ENCODE measurements at places on chromosomes 1 and 21. TPM values are rescaled to one million over a fixed set of nuclear protein-coding genes. Genes with fewer than 3 reads are reported as not detected.

Gene PCAT6
- total RNA-seq = not detected

Gene TRIM67
- total RNA-seq = 0.63 TPM

Gene ERO1B
- total RNA-seq = 11.9 TPM

Gene THRAP3
- total RNA-seq = 105 TPM

Gene OR6N1
- total RNA-seq = not detected

Gene SCAF4
- total RNA-seq = 13.3 TPM

- DNase-seq = no peak
Measured at GRCh38 chr1:37410105-37410504, 64.3 kb upstream of the ZC3H12A start.

DNA sequence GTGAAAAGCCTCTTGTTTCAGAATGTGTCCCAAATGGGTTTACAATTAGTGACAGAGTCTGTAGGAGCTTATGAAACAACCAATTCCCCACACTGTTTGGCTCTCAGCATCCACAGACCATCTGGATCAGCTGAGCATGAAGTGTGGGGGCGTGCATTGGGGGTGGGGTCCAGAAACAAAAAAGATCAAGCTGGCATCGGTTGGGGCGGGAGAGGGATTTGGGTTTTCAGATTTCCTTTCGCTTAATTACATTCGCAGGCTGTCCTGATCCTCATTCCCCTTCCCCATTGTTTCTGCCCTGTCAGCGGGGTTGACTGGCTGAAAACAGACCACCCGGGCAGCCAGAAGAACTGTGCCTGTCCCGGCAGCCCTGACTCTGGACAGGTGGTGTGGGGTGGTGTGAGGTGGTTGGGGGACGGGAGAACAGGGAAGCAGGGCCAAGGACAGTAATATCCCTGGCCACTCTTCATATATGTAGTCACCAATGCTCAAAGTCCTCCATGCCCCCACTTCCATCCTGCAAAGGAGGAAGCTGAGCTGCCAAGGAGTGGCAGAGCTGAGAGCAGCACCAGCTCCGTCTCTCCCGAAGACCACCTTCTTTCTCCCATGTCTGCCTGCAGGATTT, 92.0 kb downstream of the IER5 start:
- DNase-seq = no peak

- no peak for DNase-seq
Measured at GRCh38 chr1:165598676-165599059, 32.4 kb upstream of the MGST3 start.

GRCh38 chr21:14244911-14245310, 29.0 kb downstream of the RBM11 start:
- no peak for DNase-seq

DNA sequence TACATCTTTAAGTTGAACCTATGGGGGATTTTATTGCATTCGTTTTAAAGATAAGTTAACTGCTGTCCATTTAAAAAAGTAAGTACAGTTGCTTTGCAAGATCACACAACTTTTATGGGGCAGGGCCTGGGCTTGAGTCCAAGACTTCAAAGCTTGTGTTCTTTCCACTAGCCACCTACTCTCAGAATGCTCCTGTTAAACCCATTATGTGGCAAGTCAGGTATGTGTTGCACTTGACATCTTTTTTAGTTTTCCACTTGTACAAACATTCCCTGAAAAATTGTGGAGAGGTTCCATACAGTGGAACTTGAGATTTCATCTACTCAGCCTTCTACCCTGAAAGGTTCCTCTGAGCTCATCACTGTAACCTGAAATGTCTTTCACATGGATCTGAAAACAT, 235.5 kb upstream of the SGIP1 start:
- no peak for DNase-seq

- no peak for DNase-seq
Measured at GRCh38 chr1:61330018-61330417, 247.7 kb downstream of the NFIA start.

GRCh38 chr1:226001963-226002666, 3.0 kb upstream of the SDE2 start:
- no peak for DNase-seq

DNA sequence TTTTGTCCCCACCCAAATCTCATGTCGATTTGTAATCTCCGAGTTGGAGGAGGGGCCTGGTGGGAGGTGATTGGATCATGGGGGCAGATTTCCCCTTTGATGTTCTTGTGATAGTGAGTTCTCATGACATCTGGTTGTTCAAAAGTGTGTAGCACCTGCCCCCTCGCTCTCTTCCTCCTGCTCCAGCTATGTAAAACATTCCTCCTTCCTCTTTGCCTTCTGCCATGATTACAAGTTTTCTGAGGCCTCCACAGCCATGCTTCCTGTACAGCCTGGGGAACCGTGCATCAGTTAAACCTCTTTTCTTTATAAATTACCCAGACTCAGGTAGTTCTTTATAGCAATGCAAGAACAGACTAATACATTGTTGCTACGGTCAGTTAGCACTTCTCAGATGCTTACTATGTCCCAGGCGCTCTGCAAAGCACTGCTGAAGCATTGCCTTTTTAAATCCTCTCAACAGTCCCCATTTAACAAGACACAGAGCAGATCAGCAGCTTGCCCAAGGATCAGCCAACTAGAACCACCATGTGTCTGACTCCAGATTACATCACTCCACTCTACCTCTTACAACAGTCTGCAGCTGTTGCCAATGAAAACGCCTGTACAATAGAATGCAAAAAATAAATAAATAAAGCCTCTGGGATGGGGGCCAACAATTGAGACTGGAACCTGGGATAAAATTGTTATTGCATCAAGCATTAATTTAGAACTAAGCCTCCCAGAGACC, 52.4 kb upstream of the USP1 start:
- DNase-seq = peak; percentile 90

DNA sequence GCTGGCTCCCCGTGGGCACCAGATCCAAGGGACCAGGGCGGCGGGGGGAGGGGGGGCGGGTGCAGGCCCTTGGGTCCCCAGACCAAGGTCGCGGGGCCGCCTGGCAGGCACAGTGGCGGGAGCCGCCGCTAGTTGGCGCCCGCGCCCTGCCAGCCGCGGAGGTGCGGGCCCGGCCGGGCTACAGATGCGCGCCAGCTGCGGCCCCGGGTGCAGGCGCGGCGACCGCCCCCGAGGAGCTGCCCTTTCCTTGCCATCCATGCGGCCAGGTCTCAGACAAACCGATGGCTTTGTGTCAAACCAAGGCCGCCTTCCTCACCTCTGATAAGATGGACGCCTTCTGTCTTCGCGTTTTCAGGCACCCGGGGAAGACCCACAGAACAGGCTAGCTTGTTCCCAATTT, 2.2 kb upstream of the RUNX3 start:
- no peak for DNase-seq

DNA sequence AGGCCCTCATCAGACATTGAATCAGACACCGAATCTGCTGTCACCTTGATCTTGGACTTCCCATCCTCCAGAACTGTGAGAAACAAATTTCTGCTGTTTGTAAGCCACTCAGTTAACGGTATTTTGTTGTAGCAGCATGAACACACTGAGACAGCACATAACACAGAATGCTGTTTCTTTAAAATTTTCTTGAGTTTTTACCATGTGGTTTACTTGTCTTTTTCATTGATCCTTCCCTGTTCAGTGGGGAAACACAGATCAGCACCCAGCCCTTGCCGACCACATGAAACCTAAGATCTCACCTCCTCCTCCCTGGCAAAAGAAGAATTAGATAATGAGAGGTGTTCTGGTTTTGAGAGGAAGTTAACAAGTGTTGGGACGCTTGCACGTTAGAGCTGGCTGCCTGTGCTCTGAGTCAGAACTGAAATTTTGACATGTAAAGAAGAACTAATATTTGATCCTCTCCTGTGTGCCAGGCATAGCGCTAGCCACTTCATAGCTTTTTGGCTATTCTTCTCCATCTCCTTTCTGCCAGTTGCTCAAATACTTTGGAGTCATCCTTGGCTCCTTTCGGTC, 179.6 kb downstream of the DHRS3 start:
- DNase-seq = no peak

- DNase-seq = no peak
Measured at GRCh38 chr1:119822406-119822805, 11.1 kb upstream of the REG4 start.

DNA sequence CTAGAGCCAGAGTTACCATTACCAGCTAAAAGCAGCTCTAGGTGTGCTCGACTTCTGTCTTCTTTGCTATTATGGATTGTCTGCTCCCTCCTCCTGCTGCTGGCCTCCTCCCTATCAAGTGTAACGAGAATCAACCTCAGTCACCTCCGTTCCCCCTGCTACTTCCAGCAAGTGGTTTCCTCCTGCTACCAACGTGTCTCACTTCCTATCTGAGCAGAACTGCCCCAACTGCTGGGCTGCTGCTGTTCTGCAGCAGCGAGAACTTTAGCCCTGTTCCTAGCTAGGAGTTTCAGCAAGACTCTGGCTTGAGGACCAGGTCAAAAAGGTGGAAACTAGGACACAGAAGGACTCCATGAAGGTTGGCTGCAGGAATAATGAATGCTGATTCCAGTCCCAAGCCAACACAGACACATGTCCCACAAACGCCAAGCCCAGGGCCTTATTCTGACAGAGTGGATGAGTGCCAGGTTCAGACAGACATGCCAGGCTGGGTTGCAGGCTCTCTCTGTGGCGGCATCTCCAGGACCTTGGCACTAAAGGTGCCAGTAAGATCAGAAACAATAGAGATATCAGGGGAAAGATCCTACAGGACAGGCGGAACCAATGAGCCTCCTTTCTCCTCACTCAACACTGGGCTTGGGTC, 46.9 kb downstream of the CD34 start:
- no peak for DNase-seq

DNA sequence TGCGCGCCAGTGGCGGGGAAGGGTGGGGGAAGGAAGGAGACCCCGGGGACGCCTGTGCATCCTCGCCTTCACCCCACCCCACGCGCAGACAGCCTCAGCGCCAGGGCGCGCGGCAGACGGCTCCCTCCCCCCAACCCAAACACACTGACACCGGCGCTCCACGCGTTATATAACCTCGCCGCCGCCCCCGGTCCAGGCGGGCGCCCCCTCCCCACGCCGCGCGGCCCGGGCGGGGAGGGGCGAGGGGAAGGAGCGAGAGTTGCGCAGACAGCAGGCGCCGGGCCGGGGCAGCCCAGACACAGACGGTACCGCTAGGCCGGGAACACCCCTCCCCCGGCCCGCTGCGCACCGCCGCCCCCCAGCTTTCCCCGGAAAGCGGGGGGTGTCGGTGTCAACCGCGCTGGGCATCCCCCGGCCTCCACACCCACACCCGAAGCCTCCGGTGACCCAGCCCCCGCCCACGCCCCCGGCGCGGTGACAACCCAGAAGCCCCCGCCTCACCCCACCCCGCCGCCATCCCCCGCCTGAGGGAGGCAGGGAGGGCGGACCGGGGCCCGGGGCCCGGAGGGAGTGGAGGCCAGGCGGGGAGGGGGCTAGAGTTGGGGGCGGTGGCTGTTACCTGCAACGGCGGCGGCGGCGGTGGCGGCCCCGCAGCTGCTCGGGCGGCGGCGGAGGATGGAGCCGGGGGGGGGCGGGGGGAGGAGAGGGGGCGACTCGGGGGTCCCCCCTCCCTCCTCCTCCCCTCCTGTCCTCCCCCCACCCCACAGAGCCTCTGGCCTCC, 432 bp downstream of the AKT3 start:
- no peak for DNase-seq

GRCh38 chr1:215517441-215517891, 49.6 kb upstream of the KCTD3 start:
- DNase-seq = no peak

DNA sequence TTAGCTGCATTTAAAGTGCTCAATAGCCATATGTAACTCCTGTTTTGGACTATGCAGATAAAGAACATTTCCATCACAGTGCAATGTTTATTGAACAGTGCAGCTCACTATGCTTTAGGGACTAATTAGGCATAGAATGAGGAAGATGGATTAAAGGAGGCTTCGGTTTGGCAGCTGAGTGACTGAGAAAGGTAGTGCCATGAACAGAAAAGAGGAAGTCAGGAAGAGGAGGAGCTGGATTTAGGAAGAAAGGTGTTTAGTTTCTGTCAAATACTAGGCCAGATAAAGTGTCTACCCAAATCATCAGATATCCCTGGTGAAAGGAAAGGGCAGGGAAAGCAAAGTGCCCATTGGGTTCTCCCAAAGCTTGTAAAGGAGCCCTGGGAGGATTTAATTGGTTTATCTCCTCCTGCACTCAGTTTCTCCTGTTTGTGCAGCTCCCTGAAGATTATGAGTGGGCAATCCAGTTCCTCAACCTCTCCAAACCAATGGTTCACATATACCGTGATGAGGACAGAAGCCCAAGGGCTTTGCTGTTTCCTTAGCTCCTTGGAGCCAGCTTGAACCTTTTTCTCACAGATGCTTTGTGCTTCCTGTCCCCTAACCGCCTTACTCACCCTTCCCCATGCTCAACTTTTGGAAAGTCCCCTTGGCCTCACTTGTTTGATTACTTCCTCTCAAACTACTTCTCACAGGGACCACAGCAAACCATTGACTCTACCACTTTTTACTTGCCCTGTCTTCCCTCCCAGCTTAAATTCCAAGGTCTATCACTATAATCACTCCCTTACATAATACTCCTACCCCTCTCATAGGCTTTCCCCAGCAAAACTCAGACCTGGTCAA, 3.5 kb upstream of the RAP1A start:
- no peak for DNase-seq

GRCh38 chr1:153790313-153790965, 15.2 kb downstream of the SLC27A3 start:
- DNase-seq = no peak

DNA sequence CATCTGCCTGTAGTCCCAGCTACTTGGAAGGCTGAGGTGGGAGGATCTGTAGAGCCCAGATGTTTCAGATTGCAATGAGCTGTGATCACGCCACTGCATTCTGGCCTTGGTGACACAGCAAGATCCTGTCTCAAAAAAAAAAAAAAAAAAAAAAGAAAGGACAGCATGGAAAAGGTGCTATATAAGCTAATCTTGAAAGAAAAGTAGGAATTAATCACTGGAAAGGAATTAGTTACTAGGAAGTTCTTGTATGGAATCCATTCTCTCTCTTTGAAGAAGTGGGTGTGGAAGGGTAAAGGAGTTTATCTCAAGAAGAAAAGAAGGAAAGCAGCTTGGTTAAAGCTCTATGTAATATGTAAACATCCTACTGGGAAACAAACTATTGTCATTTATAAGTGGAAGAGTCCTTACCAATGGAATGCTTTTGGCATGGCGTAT, 339.2 kb downstream of the DPYD start:
- no peak for DNase-seq

Measured in kidney epithelial cell (primary cell).